ENCODE measurements at places on chromosomes 4 and X.

DNA sequence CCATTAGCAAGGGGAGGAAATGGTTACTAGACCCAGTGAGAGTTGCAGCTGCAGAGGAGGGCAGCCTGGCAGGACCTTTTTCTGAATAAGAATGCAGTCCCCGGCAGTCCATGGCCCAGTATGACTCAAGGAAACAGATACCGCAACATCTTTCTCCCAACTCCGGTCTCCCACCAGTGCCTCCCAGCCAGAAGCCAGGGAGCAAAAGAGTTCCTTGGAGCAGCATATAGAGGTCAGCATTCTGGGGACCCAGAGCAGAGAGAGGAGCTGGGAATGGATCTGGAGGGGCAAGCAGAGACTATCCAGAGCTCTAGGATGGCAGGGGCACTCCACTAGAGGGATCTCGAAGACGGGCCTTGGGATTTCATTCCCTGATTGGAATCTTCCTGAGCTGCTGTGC is 339.2 kb upstream of the AADAT start:
- no peak for DNase-seq

GRCh38 chr4:152894673-152895072 is 41.5 kb upstream of the FHDC1 start:
- no peak for DNase-seq

GRCh38 chr4:119025916-119026661 is 109.5 kb upstream of the MYOZ2 start:
- no peak for DNase-seq

DNA sequence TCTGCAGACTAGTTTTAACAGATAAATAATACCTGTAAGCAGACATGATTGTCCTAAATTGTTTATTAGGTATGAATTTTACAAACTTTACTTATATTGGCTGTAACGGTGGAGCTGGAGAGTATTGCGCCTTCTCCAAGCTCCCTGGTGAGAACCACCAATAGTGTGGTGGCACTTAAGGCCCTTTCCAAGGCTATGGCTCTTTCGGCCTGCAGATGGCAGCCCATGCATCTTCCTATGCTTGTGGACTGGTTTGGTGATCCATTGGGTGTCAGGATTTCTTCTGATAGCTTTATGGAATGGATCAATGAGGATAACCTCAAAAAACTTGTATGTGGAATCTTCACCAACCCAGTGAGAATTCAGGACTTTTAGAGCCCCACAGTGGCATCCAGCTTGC is 7.8 kb downstream of the LARP1B start:
- DNase-seq = no peak

DNA sequence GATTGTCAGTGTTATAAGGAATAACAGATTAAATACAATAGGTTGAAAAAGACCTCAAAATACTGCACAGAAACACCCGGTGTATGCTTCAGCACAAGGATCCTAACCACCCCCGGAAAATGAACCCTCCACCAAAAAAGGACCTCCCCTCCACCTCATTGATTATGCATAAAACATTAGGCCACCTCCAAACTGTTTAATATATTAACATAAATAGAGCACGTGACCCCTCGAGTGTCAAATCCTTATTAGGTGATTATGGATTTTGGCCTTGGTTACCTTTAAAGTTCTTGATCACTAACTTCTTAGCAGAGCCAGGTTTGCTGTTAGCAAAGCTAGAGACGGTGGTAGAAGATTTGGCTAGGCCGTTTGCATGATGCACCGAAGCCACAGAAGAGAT is 958 bp downstream of the CUL4B start:
- DNase-seq = no peak

All from mesothelial cell of epicardium (in vitro differentiated cells).